ENCODE measurements at places on chromosomes 1 and 21. TPM values are rescaled to one million over a fixed set of nuclear protein-coding genes. Genes with fewer than 3 reads are reported as not detected.

Gene LCE1A
- not detected for total RNA-seq

Gene KRTAP19-1
- not detected for total RNA-seq

Gene HSD11B1
- total RNA-seq = not detected

Gene NR0B2
- not detected for total RNA-seq

DNA sequence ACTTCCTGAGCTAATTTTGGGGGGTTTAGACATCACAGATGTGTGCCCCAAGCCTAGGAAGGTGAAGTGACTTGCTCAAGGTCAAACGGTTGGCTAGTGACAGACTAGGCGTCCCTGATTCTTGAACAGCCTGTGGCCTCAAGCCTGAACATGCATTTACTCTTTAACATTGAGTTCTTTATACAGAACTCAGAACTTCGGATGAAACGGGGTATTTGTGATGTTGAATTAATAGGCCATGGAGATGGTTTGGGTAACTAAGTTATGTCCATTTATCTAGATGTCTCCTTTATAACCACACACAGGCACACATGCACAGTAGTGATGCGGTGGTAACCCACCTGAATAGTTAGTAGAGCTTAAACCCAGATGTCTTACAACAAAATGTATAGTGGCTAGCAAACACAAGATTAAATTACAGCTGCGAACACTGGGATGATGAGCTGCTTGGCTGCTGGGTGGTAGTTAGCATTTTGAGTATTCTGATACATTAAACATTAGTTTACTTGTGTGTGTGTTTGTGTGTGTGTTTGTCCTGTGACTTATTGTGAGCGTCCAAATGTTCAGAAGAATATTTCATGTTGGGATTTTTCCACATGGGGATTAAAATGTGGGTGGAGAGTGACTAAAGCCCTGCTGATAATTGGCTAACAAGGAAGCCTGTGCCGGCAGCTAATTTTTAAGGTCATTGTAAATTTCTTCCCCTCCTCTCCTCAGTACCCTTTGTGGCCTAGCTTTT is 2.3 kb downstream of the ATP1A1 start:
- DNase-seq = no peak

DNA sequence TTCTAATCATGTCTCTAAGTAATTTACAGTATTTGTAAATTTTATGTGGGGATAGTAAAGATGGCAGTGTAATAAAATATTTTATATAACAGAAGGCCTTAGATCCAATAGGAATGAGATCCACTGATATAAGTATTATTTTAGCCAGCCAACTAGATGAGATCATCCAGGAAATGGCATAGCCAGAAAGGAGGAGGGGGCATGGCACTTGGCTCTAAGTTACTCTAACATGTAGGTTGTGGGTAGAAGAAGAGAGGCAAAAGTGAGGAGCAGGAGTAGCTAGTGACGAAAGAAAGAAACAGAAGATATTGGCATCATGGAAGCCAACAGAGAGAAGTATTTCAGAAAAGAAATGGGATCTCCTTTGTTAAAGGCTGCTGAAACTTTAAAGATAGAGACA is 426.1 kb downstream of the PTPRC start:
- no peak for DNase-seq

- no peak for DNase-seq
Measured at GRCh38 chr1:215256936-215257679, 174.6 kb downstream of the KCNK2 start.

DNA sequence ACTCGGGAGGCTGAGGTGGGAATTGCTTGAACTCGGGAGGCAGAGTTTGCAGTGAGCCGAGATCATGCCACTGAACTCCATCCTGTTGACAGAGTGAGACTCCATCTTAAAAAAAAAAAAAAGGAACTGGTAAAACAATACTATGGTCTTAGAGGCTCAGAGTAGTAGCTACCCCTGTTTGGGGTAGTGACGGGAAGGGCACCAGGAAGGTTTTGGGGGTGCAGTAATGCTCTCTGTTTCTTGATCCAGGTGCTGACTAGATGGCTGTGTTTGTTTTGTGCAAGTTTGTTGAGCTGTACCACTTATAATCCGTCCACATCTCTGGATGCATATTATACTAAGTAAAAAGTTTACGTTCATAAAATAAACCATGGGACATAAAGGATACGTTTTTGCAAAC is 765.8 kb upstream of the TPTE start:
- no peak for DNase-seq

- no peak for DNase-seq
Measured at GRCh38 chr1:53470584-53470983, 11.4 kb downstream of the DMRTB1 start.
